Stimulated activated CD4-positive, alpha-beta T cell treated with anti-CD3 and anti-CD28 coated beads, TNF-alpha, amount 100 ng/mL, for 24 hours (primary cell): ENCODE measurements at places on chromosomes 11 and 22.
A peak's percentile ranks its signal among the peaks of the same experiment; 100 is the strongest.

DNA sequence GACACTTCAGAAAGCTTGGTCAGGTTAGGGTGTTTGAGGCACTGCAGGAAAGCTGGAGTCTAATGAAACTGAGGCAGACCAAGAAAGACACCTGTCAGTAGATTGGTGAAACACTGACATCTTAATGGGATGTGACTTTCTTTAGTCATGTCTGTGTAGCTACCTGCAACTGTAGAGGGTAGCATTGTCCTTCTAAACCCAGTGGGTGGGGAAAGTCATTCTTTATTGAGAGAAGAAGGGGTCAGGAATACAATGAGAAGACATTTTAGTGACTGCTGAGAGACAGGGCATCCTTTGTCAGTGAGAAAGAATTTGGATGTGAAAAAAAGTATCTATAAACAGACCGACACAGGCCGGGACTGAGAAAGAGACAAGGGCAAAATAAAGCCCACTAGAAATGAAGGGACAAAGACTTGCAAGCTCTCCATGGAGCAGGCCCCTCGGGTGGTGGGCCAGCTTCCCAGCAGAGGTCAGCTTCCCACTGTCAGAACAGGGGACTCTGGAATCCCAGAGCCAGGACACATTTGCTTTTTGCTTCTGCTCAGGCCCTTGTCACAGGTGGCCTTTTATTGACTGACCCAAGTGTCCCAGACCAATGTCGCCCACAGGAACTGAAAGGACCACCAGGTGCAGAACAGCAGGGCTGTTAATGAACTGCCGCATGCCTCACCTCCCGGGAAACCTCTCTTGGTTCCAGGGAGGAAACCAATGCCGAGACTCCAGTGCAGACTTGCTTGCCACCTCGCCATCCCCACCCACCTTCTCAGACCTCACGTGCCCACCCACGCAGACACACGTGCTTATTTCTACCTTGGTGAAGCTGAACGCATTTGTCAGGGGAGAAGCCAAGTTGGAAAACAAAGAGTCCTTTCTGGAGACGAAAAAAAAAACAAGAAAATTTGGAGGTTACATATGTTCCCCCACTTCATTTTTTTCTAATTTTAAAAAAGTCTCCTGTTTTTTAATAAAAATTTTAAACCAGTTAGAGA, 212.8 kb downstream of the TENM4 start:
- no peak for DNase-seq

- DNase-seq = no peak
These were observed 8.0 kb upstream of the TPCN2 start for GRCh38 chr11:69040581-69041260.

- DNase-seq = no peak
These were observed 3.1 kb downstream of the CLMP start for GRCh38 chr11:123191939-123192338.

GRCh38 chr11:98955551-98955950, 65.2 kb upstream of the CNTN5 start:
- no peak for DNase-seq

- DNase-seq = peak; percentile 43
These were observed 24.1 kb downstream of the ZNRF3 start for GRCh38 chr22:28907311-28908008.

GRCh38 chr22:41555325-41555982, 5.4 kb upstream of the CSDC2 start:
- no peak for DNase-seq

DNA sequence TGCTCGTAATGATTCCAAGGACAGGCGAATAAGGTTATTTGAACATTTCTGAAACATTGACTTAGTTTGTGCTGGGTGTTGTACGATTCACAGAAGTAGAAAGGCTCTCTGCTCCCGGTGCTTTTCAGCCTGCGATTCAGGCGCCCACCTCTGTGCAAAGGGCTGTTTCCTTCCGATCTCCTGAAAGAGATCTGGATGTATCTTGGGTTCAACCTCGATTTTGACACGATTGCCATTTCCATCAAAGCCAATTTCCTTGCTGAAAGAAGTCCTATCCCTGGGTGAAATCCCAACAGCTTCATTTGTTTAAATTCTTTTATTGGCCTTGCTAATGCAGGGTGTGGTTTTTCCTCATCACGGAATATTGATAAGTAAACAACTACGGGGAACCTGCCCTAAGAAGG, 1.1 kb upstream of the ZC3H12C start:
- DNase-seq = no peak

DNA sequence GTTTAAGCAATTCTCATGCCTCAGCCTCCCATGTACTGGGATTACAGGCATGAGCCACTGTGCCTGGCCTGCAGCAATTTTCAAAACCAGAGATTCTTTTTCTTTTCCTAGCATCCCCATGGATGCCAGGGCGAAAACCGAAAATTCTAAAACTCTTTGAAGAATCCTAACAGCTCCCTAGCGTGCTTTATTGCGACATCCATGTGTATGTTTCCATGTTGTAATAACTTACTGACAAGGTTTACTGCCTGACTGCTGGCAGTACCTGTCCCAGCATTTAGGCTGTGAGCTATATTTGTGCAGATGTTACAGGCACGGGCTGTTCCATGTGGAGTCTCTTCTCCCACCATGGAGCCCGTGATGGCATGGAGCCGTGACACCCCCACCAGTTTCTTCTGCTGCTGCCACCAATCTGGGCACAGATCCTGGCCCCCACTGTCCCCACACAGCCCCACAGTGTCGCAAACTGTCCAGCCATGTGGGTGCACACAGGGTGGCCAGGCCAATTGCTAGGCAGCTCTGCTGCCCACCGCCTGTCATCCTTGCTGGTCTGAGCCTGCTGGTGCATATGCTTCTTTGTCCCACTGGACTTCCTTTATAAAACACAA, 7.1 kb upstream of the TAB1 start:
- DNase-seq = no peak

DNA sequence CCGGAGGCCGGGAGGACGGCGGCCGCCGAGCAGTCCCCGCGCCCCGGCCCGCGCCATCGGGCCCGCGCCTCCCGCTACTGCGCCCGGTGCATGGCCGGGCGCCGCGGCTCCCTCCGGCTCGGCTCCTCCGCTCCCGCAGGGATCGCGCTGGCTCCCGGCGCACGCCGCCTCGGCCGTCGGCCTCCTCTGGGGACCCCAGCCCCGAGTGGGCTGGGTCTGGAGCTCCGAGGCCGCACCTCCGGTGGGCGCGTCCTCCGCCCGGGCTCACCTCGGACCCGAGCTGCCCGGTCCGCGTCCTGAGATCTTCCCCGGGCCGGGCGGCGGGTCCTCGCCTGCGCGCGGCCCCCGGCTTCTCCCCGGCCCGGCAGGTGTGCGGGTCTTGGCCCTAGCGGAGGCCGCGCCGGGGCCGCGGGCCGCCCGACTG, 251 bp downstream of the SHISA8 start:
- no peak for DNase-seq

DNA sequence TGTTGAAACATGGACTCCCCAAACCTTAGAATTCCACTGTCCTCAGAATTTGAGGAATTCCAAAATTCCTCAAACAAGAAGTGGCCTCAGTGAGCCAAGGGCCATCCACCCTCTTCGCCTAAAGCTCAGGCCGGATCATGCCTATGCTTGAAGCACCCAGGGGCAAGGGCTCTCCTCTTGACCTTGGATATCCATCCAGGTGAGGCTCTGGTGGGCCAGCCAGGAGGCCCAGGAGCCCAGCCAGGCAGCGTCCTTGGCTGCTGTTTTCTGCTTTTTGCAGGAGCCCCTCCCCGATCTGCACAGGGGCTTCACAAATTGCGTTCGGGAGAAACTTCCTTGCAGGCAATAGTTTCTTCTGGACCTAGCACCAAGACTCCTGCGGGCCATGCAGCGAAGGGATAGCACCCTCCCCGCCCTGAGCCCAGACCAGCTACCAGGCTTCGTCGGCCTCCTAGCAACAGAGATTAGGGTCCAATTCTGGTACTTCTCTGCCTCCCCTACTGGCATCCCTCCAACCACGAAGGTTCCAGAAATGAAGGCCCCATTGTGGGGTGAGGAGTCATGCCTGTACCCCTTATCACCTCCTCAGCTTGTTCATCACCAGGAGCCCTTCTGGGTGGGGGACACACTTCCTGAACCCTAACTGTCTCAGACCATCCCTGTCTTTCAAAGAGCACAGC, 2.0 kb downstream of the PHLDA2 start:
- DNase-seq = no peak

DNA sequence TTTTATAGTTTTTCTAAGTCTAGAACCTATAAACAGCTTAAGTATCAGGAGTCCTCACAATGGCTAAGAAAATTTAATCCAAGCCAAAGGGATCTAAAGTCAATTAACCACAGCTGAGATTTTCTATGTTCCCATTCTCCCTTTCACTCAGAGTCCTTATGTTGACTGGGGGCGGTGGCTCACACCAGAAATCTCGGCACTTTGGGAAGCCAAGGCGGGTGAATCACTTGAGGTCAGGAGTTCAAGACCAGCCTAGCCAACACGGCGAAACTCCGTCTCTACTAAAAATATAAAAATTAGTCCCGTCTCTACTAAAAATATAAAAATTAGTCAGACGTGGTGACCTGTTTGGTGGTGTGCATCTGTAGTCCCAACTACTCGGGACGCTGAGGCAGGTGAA, 6.9 kb downstream of the RDX start:
- no peak for DNase-seq

DNA sequence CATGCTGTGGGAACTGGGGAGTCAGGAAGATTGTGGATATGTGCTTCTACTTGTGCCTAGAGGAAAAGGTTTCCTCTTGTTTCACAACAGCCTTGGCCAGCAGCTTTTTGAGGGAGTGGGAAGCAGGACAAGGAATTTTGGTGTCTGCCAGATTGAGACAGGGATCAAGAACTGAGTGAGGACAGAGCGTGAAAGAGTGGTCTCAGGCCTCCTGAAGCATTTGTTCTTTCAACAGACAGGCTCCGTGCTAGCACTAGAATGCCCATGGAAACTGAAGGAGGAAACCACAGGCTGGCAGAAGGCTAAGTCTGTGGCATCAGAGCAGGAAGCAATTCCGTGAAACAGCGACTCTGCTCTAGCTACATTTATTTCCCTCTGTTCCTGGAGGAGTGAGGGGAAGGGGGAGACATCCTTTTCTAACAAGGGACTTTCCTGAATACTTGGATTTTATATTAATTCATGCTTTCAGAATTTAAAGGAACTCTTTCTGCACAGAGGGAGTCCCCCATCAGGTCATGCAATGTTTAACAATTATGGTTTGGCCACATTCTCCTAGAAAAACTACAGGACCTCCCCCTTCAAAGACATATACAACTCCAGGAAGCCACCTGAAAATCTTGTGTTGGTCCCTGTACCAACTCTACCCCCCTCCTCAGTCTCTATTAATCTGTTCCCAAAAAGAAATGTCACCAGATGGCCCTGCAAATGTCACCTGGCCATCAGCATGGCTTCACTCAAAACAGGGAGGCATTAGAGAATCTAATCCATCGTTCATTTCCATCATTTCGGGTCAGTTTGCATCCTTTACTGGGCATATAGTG, 96.1 kb downstream of the SYT9 start:
- no peak for DNase-seq

DNA sequence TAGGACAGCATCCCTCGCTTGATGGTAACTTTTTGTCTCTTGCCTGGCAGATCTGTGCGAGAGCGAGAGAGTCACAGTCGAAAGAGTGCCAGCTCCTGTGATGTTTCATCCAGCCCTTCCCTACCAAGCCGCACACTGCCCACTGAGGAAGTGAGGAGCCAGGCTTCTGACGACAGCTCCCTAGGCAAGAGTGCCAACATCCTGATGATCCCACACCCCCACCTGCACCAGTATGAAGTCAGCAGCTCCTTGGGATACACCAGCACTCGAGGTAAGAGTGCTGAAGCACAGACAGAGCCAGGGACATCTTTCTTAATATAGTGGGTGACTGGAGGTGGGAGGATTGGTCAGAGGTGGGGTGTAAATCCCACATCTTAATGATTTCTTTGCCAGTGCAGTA, 61.1 kb downstream of the DEPDC5 start:
- DNase-seq = no peak

DNA sequence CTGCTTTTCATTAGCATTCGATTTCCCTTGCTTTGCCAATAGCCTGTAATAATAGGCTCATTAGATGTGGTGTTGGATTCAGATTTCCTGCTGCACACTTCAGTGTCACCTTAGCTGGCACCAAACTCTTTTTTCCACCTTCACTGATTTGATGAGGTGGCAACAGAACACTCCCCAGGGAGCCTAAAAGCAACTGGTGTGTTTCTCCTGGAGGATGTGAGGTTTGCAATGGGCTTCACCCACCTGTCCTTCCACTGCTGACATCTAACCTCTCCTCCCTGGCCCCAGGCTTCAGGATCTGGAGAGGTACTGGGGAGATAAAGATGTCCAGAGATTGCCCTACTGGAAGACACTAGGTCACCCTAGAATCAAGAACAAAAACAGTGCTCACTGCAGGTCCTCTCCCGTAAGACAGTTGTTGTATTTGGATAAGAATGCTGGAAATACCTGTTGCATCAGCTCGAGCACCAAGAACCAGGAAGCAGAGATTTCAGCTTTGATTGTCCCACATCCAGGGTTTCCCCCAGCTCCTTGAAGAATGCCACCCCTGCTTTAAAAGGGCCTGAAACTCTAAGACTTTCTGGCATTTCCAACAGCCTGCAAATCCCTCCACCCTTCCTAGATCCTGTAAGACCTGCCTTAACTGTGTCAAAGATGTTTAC, 96.9 kb downstream of the SLC1A2 start:
- DNase-seq = no peak

DNA sequence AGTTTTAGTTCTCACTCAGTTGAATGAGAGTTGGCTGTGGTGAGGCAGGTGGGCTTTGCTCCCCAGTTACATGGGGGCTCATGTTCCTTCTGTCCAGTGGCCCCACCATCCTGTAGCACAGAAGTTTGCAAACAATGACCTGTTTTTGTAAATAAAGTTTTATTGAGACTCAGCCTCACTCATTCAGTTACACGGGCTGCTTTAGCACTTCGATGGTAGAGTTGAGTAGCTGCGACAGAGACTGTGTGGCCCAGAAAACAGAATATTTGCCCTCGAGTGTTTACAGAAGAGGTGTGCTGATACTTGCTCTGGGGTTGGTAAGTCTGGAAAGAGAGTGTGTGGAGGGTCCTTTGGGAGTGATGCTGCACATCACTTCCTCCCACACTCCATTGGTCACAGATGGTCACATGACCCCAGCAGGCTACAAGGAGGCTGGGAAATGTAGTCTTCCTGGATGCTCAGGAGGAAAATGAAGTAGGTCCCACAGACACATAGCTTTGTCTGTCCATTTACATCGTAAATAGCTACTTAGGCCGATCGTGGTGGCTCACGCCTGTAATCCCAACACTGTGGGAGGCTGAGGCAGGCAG, 34.6 kb downstream of the IFT27 start:
- no peak for DNase-seq

GRCh38 chr11:6721343-6721742, 38.2 kb upstream of the MRPL17 start:
- DNase-seq = no peak

- DNase-seq = no peak
These were observed 2.9 kb downstream of the RBX1 start for GRCh38 chr22:40954113-40954512.

GRCh38 chr11:131913267-131913666, 542.9 kb downstream of the NTM start:
- DNase-seq = no peak
